Central memory CD8-positive, alpha-beta T cell (primary cell): ENCODE measurements at places on chromosomes 6 and 20.

GRCh38 chr6:143110572-143110971 is 49.9 kb downstream of the AIG1 start:
- no peak for DNase-seq

DNA sequence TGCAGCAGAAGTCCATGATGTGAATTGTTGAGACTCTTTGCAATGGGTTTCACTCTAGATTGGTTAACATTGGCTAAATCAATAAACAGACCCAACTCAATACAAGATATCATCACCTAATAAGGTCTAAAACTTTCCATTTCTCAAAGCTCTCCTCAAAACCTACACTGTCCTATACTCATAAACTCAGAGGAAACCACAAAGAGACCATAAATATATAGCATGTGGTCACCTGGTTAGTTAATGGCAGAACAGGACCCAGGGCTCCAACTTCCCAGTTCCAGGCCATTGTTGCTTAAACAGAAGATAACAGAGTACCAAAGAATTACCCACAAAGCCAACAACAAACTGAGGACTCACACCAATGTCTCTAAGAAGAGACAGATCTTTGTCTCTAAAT is 12.0 kb downstream of the RTN4IP1 start:
- no peak for DNase-seq

DNA sequence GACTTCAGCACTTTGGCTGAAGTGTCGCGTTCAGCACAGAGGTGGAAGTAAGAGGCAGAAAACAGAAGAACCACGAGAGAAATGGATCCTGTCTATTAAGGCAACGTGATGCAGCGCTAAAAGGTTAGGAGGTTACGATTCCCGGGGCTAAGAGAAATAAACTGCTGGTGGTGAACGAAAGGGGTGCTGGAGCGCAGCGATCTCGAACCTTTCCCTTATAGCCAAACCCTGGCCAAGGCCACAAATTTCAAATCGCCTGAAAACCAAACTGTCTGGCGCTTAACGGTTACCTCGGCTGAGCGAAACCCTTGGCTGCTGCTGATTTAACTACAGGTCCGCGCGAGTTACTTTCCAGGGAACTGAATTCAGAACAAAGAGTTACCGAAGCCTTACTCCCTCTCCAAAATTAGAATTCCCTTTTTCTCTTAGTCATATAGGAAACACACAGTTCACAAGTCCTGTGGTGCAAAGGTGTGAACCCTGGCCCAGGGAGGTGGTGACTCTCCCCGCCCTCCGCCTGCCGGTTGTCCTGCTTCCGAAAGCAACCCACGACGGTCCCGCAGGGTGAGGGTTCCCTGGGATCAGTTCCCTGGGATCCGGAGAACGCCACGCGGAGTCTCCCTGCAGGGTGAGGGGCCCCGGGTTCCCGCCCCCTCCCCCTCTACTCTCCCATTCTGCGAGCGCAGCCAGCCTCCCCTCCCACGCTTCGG is 1.3 kb upstream of the SLC35D3 start:
- no peak for DNase-seq

DNA sequence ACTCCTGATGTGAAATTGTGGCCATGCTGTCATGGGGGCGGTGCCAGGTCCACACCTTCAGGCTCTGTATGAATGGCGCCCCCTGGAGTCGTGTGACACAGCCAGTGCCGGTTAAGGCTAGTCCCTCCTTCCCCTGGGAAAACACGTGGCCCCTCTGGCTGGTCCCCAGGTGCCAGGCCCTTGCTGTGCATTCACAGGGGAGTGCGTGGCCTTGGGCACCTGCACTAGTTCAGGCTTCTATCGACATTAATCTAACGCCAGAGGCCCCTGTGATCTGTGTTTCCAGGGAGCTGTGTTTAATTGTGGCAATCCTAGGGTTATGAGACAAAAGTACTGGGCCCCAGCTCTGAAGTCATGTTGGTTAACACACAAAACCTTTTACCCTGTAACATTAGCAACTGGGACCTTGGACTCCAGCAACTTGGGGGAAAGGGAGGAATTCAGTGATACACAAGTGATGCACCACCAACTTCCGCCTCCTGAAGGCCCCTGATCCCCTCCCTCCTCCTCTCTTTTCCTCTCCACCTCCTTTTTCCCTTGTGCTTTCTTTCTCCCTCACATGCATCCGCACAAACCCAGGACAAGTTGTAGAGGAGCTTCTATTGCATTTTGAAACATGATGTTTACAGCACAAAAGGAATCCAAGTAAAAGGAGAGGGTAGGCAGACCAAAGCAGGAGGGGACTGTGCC is 74.0 kb downstream of the SSR1 start:
- DNase-seq, result peak; percentile 39

DNA sequence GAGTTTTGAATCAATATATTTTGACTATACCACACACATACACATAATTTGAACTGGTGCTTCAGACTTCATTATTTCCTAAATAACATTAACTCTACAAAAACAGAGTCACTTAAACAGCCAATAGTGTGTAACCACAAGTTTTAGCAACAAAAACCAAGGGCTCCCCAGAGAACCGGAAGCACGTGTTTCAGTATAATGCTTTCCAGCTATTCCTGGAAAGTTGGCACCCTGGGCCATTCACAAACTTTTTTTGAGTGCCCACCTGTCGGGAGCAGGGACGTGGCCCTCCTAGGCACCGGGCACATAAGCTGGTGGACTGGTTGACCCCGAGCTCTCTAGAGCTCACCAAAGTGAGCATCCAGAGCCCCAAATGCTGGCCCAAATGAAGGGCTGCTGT is 1.9 kb upstream of the SLC35D3 start:
- DNase-seq, result no peak

DNA sequence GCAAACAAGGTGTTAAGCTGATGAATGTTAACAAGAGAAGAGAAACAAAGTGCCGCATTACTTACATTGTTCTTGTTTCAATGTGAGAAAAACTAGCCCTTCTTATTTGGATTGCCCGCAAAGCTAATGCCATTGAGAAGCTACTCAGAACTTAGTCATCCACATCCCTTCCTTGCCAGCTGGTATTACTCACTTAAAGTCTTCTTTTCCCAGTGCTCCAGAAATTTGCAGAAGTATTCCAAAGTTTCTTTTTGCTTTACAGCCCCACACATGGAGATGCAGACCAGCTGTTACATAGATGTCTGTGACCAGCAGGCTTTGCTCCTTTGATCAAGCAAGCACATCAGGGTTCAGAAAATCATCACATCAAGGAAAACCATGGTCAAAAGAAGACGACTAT is 529.0 kb downstream of the TBC1D32 start:
- no peak for DNase-seq
